ENCODE measurements at places on chromosomes 13 and 19.
A peak's percentile ranks its signal among the peaks of the same experiment; 100 is the strongest.

DNA sequence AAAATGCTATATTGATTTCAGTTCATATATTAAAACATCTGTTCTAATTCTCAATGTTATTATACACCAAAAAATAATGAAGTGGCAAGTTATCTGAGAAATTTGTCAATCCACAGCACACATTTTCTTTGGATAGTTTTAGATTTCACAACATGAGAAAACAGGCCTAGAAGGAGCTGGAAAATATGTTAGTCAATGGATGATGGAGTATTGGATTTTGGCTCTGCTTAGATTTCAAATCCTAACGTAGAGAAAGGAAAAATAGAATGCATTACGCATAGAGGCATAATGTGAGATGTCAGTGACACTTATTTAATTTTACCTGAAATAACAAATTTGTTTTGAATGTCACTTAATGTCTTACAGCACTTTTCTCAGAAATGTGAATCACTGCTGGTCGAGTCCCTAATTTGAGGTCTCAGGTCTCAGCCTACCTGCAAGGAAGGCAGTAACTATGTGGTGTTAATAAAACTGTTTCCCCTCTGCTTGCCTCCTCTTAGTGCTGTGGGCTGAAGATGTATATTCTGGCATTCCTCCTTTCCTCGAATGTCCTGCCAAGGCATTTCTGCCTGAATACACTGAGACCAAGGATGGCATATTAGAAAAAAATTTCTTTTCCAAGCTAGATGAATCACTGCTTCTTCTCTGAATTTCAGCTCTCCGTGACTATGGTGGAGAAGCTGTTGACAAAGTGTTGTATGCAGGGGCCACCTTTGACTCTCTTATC, 232.4 kb downstream of the POSTN start:
- DNase-seq, result no peak

GRCh38 chr19:39951686-39952085, 17.3 kb upstream of the FCGBP start:
- no peak for DNase-seq

DNA sequence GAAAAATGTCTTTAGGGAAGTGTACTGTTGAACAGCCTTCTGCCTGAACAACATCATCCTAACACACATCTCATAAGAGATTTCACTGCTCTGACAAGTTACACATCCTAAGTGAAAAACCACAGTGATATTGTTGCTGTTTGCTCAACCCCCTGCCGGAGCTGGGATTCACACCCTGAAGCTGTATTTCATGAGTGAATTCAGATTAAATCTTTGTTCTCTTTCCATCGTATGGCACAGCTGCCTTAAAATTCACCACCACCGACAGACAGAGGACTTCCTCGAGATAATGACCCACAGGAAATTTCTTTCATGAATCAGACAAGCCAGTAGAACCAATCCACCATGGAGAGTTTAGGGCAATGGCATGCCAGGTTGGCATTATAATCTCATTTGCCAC, 280.8 kb downstream of the DCT start:
- no peak for DNase-seq

DNA sequence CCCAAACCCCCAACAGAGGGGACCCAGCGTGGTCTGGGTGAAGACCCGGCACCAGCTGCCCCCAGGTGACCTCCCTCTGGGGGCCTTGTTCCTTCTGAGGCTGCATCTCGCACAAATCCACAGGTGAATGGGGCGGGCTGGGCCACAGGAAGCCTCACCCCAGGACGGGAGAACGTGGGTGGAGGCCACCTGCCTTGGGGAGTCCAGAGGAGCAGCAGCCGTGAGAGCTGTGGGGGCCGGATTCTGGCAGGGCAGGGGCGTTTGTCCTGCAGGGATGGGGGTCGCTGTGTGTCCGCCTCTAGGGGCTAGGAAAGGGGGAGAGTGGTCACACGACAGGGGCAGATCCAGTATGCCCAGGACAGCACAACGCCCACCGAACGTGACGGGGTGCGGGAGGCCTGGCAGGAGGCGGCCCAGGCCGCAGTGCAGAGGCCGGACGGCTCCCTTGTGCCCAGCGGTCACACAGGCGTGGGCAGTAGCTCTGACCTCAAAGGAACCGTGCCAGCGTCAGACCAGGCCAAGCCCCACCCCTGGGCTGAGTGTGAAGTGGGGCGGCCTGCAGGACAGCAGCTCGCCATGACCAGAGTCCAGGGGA, 6.7 kb downstream of the POLR2E start:
- no peak for DNase-seq

DNA sequence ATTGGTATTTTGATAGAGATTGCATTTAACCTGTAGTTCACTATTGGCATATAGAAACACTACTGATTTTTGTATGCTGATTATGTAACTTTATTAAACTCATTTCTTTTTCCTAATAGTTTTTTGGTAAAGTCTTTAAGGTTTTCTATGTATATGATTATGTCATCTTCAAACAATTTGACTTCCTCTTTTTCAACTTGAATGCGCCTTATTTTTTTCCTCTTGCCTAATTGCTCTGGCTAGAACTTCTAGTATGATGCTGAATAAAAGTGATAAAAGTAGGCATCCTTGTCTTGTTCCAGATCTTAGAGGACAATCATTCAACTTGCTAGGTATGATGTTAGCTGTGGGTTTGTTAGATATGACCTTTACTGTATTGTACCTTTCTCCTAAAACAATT, 1034.9 kb downstream of the PCDH9 start:
- DNase-seq, result no peak

DNA sequence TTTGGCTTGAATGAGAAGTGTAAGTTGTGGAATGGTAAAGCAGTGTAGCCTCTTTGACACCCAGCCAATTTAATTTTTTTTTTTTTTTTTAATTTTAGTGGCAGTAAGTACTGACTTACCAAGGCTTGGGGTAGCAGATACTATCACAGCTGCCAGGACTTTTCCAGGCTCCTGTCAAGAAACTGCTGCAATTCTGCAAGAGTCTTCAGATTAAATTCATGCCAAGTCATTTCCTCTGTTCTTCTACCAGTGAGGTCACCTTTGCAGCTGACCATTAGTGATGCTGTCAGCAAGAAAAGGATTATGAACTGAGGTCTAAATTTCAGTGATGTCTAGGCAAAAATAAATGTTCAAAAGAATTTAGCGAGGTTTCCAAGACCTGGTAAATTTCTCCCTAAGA, 91.2 kb downstream of the GGACT start:
- no peak for DNase-seq

DNA sequence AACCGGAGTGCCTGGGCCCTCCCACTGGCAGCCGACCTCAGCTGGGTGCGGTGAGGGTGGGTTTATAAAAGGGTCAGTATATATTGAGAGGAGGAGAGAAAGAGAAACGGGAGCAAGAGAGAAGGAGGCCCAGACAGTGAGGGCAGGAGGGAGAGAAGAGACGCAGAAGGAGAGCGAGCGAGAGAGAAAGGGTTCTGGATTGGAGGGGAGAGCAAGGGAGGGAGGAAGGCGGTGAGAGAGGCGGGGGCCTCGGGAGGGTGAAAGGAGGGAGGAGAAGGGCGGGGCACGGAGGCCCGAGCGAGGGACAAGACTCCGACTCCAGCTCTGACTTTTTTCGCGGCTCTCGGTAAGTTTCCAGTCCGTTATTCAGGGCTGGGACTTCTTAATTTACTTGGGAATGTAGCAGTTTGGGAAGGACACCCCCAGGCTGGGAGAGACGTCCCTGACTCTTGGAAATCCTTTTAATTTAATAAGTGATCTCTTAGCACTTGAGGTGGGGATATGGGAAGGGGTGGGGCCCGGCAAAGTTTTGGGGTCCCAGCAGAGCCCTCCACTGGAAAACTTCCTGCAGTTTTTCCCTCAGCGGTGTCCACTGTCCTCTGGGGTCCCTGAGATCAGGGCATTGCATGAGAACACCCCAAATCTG, at the start of gene EMP3:
Gene EMP3, plus strand, starts transcription at position 288 of the 646 bp plus-strand sequence. CDS start 1,293 bp downstream, outside the sequence.
- peak; percentile 72 for DNase-seq

GRCh38 chr19:10180459-10180858, 14.3 kb downstream of the DNMT1 start:
- no peak for DNase-seq

DNA sequence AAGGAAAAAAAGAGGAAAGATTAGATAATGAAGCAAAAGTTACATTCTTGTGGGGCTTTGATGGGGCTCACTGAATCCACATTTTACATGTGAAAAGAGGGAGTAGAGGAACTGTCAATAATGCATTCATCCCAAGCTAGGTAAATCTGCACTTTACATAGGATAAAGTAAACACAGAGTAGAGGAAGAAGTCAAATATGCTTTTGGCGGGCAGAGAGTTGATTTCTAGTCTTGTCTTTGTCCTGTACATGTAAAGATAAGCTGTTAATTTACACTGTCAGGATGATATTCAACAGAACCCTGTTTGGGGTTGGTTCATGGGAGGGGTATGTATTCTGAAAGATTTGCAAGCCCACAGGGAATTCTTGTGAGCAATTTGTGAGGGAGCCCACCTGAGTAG, 18.0 kb upstream of the TNFRSF19 start:
- no peak for DNase-seq

GRCh38 chr19:16014923-16015804, 61.1 kb upstream of the TPM4 start:
- no peak for DNase-seq

Measured in stimulated activated CD4-positive, alpha-beta T cell treated with anti-CD3 and anti-CD28 coated beads, TNF-alpha, amount 100 ng/mL, for 1 hour (primary cell).